GM12891 (cell line): ENCODE measurements at places on chromosomes 12 and 14.

DNA sequence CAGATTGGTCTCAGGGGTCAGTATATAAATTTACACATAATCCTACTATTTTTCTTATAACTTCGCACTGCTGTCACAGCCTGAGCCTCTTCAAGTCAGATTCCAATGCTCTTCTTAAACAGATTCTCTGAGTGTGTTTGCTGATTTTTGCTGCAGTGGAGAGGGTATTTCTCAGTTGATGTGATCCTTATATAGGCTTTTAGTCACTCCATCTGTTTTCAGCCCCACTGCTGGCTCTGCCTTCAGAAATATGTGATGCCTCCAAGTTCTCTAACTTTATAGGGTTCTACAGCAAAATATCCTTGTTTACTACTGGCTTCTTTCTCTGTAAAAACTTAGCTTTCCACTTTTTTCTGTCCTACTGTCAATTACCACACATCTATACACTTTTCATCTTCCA lies 702.7 kb downstream of the NRXN3 start:
- DNase-seq, result no peak

DNA sequence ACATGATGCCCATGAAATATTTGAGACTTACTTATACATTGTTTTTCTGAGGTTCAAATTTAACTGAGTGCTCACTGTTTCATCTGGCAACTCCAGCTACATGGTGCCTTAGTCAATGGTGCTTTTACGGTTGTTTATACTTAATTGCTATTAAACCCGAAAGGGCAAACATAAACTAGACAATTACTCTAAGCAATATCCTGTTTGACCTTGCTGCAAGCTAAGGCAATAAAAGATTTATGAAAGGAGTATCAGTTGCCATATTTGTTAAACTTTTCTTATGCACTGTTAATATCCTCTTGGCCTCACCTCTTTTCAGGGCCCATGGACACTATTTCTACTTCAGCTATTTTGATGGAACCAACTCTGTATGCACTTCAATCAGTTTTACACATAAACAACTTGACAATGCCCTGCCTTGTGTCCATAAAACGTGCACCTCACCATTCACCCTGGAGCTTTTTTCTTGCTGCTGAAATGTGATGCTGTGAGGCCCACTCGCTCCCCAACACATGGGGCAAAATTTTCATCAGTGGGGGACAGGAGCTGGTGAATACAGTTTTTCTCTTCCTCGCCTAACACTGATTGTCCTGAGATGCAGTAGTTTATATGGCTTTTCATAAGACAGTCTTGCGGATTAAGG lies 64.1 kb upstream of the HIF1A start:
- DNase-seq, result no peak

DNA sequence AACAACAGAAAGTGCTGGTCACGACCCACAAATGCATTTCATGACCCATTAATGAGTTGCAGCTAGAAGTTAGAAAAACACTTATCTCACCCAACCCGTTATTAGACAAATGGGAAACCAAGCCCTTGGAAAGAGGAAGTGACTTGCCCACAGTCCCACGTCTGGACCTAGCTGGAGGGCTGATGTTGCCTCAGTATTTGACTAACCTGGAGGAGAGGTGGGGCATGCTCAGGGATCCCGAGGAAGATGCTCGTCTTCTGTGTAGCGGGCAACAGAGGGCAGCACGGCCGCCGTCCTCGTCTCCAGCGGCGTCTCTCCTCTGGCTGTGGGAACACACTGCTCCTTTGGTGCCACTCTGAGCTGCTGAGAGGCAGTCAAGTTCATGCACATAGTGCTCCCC lies 12.7 kb downstream of the CCND2 start:
- DNase-seq, result no peak

- no peak for DNase-seq
Measured at GRCh38 chr14:88790501-88791251, 2.1 kb downstream of the EML5 start.

GRCh38 chr14:43539210-43539609 lies 967.9 kb downstream of the FSCB start:
- DNase-seq, result no peak

DNA sequence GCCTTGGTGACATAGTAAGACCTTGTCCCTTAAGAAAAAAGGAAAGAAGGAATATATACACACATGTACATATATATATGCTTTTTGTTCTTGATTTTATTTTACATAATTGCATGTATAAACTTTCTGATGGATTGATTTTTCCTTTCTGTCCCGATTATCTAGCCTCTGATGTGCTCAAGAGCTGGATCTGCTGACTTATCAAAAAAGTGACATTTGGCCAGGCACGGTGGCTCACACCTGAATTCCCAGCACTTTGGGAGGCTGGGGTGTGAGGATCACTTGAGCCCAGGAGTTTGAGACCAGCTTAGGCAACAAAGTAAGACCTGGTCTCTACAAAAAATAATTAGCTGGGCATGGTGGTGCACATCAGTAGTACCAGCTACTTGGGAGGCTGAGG lies 12.0 kb downstream of the SNRNP35 start:
- no peak for DNase-seq

DNA sequence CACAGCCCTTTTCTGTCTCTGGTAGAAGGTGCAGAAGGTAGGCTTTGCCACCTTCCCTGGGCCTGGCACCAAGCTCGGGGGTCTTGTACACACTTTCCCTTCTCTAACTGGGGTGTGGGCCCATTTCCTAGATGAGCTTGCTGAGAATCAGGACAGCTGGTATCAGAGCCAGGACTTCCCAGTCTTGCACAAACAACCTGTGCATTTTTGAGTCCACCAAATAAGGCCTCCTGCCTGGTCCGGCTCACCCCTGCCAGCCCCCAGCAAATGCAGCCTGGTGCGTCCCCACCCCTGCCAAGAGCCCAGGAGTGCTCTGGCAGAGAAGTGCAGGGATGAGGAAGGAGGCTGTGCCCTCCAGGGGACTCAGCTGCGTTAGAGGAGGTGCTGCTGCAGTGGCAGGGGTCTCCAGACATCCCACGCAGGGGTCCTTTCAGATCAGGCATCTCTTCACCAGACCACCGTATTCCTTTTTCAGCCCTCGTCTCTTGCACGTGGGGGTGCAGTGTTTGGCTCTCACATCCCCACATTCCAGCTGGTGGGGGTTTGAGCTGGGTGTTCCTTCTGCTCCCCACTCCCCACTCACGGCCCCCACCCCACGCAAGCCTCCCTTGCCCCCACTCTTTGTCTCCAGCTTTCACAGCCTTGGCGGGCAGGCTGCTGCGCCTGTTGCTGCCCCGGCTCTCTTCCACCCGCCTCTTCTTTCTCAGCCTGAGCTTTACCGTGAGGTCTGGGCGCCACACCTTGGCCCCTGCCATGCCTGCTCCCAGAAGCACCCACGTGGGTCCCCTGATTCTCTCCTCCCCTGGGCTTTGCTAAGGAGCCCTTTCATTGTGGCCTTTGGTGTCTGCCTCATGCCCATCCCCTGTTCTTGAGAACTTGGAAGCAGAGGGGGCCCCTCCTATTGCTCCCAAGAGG lies 32.3 kb downstream of the MEG3 start:
- DNase-seq, result no peak

- no peak for DNase-seq
Measured at GRCh38 chr12:128930606-128931005, 77.3 kb downstream of the GLT1D1 start.

DNA sequence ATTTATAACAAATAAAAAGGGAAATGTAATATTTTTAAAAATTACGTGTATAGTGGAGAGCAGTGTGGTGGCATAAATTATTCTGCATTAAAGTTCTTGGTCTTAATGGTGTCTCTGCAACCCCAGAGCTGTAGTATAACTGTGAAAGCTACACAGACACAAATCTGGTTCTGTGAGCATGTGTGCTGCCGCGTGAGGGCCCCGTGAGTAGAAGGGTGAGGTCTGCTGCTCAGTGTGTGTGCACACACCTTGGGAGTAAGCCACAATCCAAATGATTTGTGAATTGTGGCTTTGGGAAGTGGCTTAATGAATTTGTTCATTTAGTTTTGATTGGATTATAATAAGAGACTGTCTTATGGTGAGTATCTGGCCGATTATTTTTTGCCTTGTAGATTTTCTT lies 16.8 kb downstream of the PELI2 start:
- DNase-seq, result no peak

DNA sequence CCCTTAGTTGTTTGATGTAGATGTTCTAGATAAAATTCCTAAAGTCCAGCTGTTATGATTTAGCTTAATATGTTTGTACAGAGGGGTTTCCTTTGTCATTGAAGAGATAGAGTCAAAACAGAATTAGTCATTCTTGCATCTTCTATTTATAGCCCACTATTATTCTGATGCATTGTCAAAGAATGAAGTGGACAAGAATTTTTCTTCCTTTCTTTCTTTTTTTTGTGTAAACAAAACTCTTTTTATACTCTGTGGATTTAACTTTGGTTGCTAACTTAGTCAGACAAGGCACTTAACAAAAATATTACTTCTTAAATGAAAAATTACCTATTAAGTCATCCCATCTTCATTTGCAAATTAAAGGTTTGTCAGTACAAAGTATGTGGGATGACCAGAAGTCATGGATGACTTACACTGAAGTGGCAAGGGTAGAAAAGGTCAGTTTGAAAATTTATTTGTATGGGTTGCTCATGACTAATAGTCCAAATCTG lies 215.6 kb upstream of the DDHD1 start:
- DNase-seq, result no peak

GRCh38 chr12:62629413-62629812 lies 162.8 kb downstream of the MON2 start:
- DNase-seq, result no peak

DNA sequence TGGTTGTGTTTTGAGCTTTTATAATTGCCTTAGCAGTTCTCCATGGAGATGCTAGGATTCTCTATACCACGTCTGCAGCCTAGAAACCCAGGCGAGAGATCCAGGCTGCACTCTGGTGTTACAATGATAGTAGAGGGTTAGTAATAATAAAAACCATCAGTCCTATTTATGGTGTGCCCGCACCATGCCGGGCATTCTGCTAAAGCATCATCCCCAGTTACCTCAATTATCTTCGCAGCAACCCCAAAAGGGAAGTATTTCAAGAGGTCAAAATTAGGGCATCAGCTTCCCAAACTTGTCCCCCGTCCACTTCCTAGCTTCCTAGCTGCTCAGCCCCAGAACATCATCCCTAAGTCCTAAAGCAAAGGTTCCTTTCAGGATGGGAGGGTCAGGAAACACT lies 3.2 kb downstream of the SYNE3 start:
- DNase-seq, result no peak

- no peak for DNase-seq
Measured at GRCh38 chr14:71115821-71116567, 208.7 kb downstream of the PCNX1 start.

- DNase-seq, result no peak
Measured at GRCh38 chr14:59150990-59151389, 37.5 kb upstream of the DAAM1 start.

DNA sequence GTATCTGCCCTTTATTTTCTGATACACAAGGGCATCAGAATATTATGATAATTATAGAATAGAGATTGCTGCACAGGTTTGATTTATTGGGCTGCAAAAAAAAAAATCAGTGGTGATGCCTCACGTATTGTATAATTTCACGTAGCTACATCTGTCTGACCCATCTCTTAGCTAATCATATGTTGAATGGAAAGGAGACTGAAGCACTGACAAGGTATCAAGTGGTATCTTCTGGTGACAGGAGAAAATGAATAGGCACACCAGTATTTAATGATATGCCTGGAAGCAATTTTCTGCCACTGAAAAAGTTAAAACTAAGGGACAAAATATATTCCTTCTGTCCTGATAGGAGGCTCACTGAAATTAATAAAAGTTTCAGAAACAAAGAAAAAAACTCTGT lies 837.2 kb upstream of the FBXO33 start:
- no peak for DNase-seq

GRCh38 chr12:13270817-13271216 lies 74.3 kb downstream of the EMP1 start:
- no peak for DNase-seq

GRCh38 chr14:66425402-66425801 lies 60.8 kb upstream of the CCDC196 start:
- no peak for DNase-seq

DNA sequence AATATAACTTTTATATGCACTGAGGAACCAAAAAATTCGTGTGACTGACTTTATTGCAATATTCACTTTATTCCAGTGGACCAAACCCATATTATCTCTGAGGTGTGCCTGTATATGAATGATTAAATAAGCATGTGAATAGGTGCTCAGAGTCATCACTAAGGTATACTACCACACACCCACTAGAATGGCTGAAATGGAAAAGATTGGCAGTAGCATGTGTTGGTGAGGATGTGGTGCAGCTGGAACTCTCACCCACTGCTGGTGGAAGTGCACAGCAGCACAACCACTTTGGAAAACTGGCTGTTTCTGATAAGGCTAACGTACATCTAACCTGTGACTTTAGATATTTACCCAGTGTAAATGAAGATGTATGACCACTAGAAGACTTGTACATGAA lies 36.8 kb downstream of the GOLGA5 start:
- DNase-seq, result no peak

GRCh38 chr12:14956024-14956891 lies 5.1 kb downstream of the ARHGDIB start:
- DNase-seq, result no peak

- DNase-seq, result no peak
Measured at GRCh38 chr12:77153706-77154105, 88.3 kb upstream of the E2F7 start.

DNA sequence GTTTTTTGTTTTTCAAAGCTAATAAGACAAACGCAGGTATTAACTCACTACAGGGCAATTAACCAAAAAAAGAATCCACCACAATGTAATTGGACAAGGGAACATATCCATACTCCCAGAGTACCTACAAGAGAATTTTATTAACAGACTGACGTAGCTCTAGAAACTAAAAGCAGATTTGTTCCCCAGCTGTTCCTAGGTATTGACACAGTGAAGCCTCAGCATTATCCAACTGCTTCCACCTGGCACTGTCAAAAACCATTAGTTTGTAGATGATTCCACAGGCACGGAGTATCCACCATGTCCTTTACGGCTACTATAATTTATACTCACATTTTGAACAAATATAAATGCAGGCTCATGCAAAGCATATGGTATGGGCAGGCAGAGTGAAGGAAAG lies 22.3 kb downstream of the PPM1H start:
- DNase-seq, result no peak

DNA sequence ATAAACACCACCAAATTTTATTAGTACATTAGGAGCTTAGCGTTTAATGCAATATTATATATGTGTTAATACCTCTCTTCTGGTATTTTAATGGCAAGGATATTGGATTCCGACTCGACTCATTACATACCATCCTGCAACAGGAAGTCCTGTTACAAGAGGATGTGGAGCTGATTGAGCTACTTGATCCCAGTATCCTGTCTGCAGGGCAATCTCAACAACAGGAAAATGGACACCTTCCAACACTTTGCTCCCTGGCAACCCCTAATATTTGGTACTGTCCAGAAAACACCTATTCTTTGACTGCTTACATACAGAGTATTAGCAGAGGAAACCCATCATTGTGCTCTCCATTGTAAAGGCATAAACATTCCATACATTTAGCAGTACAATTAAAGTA lies 45.2 kb downstream of the VEZT start:
- DNase-seq, result no peak

GRCh38 chr14:41549821-41550607 lies 56.7 kb upstream of the LRFN5 start:
- DNase-seq, result no peak

- DNase-seq, result no peak
Measured at GRCh38 chr14:79056879-79057278, 886.7 kb downstream of the NRXN3 start.

- no peak for DNase-seq
Measured at GRCh38 chr12:131471271-131471905, 239.5 kb upstream of the SFSWAP start.
